Activated CD4-positive, alpha-beta T cell treated with anti-CD3 and anti-CD28 coated beads, Interleukin-2, amount 10 ng/mL, durations not matched to agents 7 days and 5 days (primary cell): ENCODE measurements at places on chromosomes 6 and 20. TPM values are rescaled to one million over a fixed set of nuclear protein-coding genes. Genes with fewer than 3 reads are reported as not detected.

DNA sequence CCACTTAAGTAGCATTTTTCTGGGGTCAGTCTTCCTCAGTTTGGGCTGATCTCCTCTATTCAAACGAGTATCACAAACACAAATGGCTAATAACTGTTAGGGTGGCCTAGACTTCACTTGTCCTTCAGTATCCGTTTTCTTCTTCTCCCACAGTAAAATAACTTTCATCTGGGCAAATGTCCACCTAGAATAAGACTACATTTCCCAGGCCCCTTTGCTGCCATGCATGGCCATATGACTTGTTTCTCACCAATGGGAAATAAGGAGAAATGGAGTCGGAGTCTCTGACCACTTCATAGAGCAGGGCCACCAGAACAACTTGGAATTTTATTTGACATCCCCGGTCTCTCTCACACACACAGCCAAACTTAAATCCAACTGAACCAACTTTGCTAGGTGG lies 51.4 kb downstream of the SULF2 start:
- DNase-seq = no peak

DNA sequence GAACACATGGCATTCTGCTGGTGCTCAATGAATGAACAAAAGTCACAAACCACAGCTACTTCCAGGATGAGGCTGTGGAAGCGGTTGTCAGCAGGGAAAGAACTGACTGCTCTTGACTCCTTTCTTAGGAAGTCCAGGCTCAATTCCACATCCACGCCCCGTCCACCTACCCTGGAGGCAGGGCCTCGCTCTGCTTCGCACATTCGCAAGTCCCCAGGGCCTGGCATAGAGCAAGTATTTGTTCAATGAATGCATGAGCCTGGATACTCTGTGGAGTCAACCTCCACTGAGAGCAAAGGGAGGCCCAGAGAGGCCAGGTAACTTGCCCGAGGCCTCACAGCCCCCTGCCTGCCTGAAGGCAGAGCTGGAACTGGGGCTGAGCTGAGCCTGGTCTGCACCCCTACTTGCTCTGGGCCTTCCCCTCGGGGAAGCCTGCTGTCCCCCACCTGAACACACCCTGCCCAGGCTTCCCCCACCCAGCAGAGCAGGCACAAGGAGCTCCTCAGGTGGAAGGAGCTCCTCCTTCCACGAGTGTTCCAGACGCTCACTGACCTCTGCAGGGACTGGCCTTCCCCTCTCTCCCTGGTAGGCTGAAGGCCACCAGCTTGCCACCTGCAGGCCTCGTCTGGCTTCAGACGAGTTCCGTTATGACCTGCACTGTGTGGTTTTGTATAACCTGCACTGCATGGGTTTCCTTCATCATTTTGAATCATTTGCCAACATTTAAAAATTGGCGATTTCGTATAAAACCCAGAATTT lies 119.3 kb upstream of the PTPN1 start:
- DNase-seq = no peak

GRCh38 chr6:64811119-64811518 lies 895.9 kb downstream of the EYS start:
- DNase-seq = no peak

DNA sequence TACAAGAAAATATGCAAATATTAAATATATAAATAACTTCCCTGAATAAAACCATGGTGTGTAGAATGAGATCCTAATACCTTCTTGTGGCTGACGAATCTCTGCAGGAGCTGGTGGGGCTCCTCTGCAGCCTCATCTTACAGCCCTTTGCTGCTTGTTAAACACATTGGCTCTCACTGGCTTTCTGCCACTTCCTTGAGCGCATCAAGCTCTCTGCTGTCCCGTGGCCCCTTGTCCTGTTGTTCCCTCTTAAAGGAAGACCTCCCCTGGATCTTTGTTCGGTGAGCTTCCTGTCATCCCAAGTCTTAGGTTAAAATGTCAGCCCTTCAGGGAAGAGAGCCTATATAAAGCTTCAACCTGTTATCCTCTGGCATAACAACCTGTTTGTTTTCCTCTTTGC lies 519.6 kb downstream of the DOK5 start:
- DNase-seq = no peak

- no peak for DNase-seq
Measured at GRCh38 chr6:161668665-161669064, 394.8 kb upstream of the AGPAT4 start.

DNA sequence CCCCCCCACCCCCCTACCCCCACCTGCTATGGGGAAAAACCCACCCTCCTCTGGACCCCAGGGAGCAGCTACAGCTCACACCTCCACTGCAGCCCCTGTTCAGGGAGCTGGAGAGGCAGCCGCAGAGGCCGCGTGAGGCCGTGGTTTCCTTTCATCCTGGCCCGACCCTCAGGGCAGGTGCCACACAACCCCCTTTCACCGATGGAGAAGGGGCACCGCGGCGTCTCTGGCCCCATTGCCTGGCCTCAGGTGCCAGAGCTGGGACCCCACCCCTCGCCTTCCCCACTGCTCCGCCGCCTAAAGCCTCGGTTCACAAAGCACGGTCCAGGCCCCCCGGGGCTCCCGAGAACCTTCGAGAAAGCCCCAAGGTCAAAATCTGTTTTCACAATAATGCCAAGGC lies 11.8 kb upstream of the KCNQ2 start:
- no peak for DNase-seq

DNA sequence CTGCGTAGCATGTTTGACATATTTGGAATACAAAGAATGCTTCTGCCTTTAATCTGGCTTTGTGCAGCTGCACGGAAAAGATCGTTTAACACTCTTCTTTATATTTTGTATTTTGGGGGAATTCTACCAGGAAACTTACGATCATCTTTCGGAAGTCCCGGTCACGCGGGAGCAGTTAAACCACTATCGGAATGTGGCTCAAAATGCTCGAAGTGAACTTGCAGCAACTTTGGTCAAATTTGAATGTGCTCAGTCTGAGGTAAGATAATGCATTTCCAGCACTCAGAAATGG lies 42.3 kb downstream of the CCDC170 start:
- DNase-seq = no peak

DNA sequence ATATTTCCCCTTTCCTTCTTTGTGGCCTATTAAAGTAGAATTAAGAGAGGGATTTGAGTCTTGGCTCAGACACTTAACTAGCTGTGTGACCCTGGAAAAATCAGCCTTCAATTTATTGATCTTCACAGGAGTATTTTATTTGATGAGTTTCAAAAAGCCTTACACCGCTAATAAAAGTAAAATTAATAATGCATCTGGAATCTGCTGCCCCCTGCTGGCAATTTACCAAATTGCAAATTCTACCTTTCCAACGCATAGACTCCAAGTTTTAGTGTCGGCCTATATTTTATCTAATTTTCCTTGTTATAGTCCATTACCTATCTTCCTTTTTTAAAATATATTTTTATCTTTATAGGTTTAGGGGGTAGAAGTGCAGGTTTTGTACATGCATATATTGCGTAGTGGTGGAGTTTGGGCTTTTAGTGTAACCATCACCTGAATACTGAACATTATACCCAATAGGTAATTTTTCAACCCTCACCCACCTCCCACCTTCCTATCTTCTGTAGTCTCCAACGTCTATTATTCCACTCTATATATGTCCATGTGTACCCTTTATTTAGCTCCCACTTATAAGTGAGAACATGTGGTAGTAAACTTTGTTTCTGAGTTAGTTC lies 46.3 kb downstream of the GOPC start:
- peak; percentile 60 for DNase-seq

DNA sequence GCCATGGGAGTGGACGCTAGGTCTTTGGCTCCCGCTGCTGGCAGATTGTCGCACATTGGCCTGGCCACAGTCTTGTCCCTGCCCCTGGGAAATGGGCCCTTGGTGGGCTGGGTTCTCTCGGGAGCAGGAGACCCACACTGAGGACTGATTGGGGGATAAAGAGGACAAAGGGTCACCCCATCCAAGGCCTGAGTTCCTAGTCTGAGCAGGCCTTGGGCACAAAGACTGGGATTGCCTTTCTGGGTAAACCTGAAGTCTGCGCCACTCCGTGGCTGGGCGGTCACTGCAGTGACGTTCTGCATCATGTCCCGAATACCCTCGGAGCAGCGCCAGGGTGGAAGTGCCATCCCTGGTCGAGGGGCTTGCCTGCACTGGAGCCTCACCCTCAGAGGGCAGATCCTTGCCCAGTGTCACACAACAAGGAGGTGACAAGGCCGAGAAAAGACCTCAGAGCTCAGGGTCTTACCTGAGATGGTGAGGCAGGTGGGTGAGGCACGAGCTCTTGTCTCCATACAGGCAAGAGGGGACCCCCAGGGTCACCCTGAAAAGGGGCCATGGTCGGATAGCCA lies 36.1 kb upstream of the ZBP1 start:
- DNase-seq = no peak

GRCh38 chr6:24988562-24988961 lies 52.8 kb upstream of the RIPOR2 start:
- no peak for DNase-seq

DNA sequence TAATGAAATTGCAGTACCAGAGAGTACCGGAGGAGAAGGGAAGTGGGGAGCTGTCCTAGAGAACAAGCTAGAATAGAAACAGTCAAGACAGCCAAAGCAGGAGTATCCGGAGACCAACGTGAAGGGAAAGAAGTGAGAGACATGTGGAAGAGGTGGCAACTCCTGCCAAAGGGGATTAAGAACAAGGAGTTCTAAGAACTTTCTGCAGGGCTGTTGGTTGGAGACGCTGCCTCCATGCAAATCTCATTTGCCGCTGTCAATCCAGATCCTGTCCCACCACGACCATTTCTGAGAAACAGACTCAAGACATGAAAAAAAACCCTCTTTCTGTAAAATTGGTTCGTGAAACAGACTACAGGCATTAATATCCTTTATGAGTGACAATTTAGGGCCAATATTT lies 595.7 kb downstream of the PTPRT start:
- no peak for DNase-seq

DNA sequence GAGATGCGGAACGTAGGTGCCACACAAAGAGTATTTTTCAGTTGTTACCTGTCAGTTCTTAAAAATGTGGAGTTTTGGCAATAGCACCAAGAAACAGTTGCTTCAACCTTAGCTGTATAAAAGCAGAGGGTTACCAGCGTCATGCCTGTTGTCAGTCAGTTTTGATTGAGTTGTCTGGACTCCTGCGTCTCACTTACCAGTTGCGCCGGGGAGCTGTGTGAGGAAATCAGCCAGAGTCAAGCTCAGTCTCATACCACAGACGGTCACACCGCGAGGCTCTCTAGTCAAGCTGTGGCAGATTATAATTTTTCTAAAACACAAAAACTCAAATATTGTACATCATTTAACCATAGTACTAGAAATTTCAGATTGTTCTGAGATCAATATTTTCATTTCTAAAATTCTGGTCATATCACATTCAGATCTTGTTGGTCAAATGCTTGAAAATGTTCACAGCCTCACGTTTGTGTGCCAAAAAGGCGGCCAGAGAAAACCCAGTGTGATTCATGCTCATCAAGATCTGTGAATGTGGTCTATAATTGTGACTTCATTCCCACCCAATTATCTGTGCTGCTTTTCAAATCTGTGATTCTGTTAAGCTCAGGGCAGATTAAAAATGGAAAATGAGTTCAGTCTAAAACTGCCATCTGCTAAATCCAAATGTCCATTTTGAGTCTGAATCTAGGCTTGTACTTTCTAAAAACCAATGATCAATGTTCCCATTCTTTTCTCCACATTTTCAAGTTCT lies 37.5 kb downstream of the SASH1 start:
- no peak for DNase-seq

GRCh38 chr6:134814076-134814695 lies 135.7 kb downstream of the ALDH8A1 start:
- no peak for DNase-seq

- no peak for DNase-seq
Measured at GRCh38 chr6:148893481-148893880, 146.7 kb downstream of the UST start.

GRCh38 chr6:15287670-15288375 lies 42.0 kb downstream of the JARID2 start:
- no peak for DNase-seq

DNA sequence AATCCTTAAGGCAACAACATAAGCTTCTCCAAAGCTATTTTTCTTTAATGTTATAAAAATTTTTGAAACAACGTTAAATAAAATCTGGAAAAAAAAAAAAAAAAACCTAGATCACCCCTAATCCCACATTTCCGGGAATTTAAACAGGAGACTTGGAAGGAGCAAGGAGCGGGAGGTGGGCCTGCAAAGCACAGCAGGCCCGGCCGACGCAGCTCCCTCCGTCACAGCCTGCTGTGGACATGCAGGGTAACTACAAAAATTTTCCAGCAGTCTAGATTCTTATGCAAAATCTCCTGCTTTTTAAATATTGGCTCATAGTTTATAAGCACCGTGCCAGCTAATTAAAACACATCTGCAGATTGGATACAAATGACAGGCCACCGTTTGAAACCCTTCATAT lies 23.5 kb downstream of the FOXF2 start:
- no peak for DNase-seq

- no peak for DNase-seq
Measured at GRCh38 chr6:80942911-80943310, 809.6 kb downstream of the TENT5A start.

DNA sequence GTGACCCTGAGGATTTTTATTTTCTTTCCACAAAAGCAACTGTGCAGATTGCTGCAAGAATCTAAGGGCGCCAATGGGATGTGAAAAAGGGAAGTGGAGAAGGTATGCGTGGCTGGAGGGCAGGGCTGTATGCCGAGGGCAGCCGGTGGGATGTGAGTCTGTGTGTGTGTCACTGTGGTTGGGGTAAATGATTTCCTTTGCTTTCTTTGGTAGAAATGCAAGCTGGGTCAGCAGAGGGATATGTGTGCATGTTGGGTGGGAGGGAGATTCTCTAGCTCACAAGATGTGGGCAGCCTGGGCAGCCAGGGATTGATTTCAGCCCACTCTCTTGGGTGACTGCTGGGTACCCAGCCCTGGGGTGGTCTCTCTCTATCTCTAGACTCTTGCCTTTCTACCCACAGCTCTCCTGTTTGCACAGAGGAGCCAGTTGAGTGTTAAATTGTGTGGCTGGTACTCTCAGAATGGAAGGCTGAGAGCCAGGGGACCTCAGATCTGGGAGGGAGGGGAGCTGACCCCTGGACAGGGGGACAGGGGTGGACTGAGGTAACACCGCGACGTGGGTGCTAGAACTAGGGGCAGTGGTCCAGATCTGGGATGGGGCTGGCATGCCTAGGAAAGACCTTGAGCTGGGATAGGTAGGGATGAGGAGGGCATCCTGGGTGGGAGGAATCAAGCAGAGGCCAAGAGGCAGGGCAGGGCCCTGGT lies 136.8 kb upstream of the RNF24 start:
- no peak for DNase-seq

The PRICKLE4 gene
- total RNA-seq = not detected

The PXDC1 gene
- not detected for total RNA-seq

The FAM83B gene
- not detected for total RNA-seq

The OR2H1 gene
- total RNA-seq = not detected

The GHRH gene
- not detected for total RNA-seq

The BIRC7 gene
- not detected for total RNA-seq

The TRIM10 gene
- not detected for total RNA-seq

The CALHM6 gene
- total RNA-seq = 7.7 TPM

The STMND1 gene
- total RNA-seq = not detected

The GPANK1 gene
- total RNA-seq = 42.9 TPM

The ADGRB3 gene
- total RNA-seq = not detected

The NFATC2 gene
- 62.0 TPM for total RNA-seq

The LATS1 gene
- total RNA-seq = 37.3 TPM

The MCHR2 gene
- total RNA-seq = not detected
